Body of pancreas (tissue), 4 donors: ENCODE measurements at places on chromosomes 13 and 19. TPM values are rescaled to one million over a fixed set of nuclear protein-coding genes. Genes with fewer than 3 reads are reported as not detected.
A peak's percentile ranks its signal among the peaks of the same experiment; 100 is the strongest.

GRCh38 chr13:35489050-35489449, 12.6 kb upstream of the MAB21L1 start:
- no peak for DNase-seq

GRCh38 chr13:50441130-50441529, 402.4 kb downstream of the DLEU7 start:
- no peak for DNase-seq

GRCh38 chr19:13091400-13092157, 11.1 kb downstream of the LYL1 start:
- DNase-seq, result no peak

DNA sequence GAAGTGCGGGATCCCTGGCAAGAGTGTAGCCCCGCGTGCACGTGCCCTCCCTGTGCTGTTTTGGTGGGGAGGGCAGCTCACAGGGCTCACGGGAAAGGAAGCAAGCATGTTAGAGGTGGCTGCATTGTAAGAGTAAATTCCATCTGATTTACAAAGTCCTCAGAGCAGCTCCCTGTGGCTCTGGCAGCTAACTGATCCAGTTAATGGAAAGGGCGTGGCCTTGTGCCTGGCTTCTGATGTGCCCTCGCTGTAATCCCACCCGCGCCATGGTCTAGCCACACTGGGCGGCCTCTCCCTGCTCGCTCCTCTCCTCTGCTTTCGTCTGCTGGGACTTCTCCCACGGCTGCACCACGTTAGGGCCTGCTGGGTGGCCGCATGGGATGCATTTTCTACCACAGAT, 258.5 kb downstream of the FGF9 start:
- no peak for DNase-seq

SCAF1 gene
- total RNA-seq, result 16.1 TPM

- DNase-seq, result no peak
Measured at GRCh38 chr19:46639358-46640182, 3.6 kb upstream of the GNG8 start.

SPART gene
- total RNA-seq, result 16.1 TPM

NLRP4 gene
- total RNA-seq, result not detected

GRCh38 chr13:29905845-29906244, 55.4 kb upstream of the UBL3 start:
- DNase-seq, result peak; percentile 56

DNA sequence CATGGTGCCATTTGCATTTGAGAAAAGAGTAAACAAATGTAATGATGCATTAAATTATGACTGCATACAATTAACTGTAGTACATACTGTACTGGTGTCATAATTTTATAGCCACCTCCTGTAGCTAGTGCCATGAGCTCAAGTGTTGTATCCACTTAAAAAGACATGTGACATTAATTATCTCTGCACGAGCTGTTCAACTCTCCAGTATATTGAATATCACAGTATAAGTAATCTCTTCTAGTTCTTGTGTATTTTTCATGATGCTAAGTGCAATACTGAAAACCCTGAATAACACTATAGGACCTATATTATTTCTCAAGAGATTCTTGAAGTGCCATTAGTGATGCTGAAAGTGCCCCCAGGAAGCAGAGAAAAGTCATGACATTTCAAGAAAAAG, 387.3 kb downstream of the PCDH17 start:
- DNase-seq, result no peak

- DNase-seq, result no peak
Measured at GRCh38 chr19:41064974-41065569, 23.2 kb upstream of the CYP2A13 start.

GRCh38 chr13:19845758-19846157, 17.7 kb downstream of the ZMYM5 start:
- DNase-seq, result peak; percentile 18

DNA sequence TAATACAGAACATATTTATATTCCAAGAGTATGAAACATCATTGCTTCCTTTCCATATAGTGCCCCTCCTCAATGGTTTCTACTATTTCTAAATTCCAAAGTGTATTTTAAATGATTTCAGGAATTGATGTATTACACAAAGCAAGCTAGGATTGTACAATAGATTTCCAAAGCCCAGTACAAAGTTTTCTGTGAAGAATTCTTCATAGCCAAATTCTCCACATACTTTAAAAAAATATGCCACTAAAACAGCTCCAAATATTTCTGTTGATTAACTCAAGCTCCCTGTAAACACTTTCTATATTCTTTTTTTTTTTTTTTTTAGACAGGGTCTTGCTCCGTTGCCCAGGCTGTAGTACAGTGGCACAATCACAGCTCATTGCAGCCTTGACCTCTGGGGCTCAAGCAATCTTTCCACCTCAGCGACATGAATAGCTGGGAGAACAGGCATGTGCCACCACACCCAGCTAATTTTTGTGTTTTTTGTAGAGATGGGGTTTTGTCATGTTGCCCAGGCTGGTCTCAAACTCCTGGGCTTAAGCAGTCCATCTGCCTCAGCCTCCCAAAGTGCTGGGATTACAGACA, 50.6 kb downstream of the ELF1 start:
- DNase-seq, result no peak

GRCh38 chr13:114043421-114044053, 69.7 kb upstream of the C13orf46 start:
- DNase-seq, result peak; percentile 56

ITGBL1 gene
- total RNA-seq, result 1.3 TPM

GRCh38 chr19:28485292-28485691, 727.7 kb downstream of the UQCRFS1 start:
- DNase-seq, result no peak

GRCh38 chr13:31860002-31860401, 120.7 kb downstream of the RXFP2 start:
- DNase-seq, result no peak

- no peak for DNase-seq
Measured at GRCh38 chr19:11227195-11227886, 12.1 kb upstream of the ANGPTL8 start.

DNA sequence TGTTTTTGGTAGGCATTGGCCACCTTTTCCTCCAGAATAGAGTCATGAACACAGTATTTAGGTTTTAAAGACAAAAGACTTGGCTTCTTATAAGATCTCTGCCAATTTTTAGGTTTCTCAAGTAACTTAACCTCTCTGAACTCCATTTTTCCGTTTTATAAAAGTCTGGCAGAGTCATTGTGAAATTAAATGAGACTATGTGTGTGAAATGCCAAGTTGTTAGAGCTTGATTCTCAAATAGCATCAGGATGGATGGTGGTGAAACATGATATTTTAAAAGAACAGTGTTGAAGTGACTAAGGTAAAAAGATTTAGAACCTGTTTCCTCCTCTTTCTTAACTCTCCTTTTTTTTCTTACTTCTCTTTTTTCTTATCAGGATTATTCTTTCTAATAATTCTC, 617.7 kb upstream of the SLITRK1 start:
- no peak for DNase-seq

DNA sequence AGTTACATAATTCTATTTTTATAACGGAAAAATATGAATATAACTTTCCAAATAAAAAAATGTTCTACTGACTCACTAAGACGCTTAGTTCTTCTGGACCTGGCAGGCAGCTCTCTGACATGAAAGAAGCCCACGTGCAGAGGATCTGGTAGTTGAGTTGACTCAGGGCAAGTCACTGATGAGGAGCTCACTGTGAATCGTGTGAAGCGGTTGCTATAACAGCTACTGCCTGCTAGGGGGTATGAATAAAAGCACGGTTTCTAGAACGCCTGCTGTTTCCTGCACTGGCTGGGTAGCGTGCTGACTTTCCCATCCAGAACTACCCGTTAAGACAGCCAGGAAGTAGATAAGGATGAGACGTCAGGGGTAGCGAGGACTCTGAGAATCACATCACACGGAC, 54.7 kb upstream of the WASF3 start:
- no peak for DNase-seq

- no peak for DNase-seq
Measured at GRCh38 chr13:41740479-41740878, 220.4 kb downstream of the VWA8 start.

- no peak for DNase-seq
Measured at GRCh38 chr13:42039457-42039945, 8.9 kb upstream of the DGKH start.

- no peak for DNase-seq
Measured at GRCh38 chr19:16359964-16360363, 35.3 kb downstream of the KLF2 start.

GRCh38 chr19:24072720-24073119, 14.3 kb upstream of the ZNF254 start:
- no peak for DNase-seq

GRCh38 chr13:32417995-32418394, 9.9 kb downstream of the N4BP2L1 start:
- no peak for DNase-seq

GRCh38 chr19:34972163-34972705, 8.2 kb upstream of the ZNF792 start:
- DNase-seq, result no peak

GRCh38 chr13:42337808-42338600, 66.1 kb downstream of the AKAP11 start:
- DNase-seq, result no peak

CD22 gene
- total RNA-seq, result 0.52 TPM

LRRC63 gene
- not detected for total RNA-seq

CEACAM20 gene
- not detected for total RNA-seq

DNA sequence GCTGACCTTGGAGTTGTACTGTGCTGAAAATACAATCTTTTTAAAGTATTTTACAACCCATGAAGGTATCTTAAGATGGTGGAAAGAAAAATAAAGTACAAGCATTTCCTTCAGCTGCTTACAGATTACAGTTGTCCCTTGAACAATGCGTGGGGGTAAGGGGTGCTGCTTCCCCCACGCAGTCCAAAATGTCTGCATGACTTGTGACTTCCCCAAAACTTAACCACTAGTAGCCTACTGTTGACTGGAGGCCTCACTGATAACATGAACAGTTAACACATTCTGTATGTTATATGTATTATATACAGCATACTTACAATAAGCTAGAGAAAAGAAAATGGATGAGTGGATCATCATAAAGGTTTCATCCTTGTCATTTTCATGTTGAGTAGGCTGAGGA, 45.3 kb upstream of the ZNF599 start:
- no peak for DNase-seq

GRCh38 chr13:82412749-82413148, 1469.5 kb downstream of the SLITRK1 start:
- no peak for DNase-seq

DNA sequence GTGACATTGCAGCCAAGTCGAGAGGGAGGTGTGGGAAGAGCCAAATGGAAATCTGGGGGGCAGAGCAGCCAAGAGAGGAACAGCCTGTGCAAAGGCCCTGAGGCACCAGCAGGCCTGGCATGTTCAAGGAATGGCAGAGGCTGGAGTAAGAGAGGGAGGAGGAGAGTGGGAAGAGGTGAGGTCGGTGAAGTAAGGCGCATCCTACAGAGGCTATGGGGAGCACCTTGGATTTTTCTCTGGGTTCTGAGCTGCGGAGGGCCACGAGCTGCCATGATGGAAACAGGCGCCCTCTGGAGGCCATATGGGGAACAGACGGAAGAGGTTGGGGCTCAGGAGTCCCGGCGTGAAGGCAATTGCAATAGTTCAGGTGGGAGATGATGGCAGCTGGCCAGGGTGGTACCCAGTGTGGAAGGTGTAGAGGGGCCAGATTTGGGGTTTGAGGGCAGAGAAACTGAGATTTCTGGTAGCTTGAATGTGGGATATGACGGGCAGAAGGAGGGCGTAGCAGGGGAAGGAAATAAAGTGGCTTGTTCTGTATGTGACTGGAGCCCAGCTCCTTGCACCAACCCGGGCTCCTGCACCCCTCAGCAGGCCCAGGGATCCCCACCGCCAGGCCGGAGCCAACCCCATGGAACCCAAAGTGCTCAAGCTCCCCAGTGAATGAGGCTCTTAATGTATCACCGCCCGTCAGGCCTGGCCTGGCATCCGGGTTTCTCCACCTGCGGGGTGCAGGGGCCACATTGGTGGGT, 20.5 kb upstream of the STRN4 start:
- DNase-seq, result no peak

DPRX gene
- not detected for total RNA-seq

TGFBR3L gene
- total RNA-seq, result 9.9 TPM

DNA sequence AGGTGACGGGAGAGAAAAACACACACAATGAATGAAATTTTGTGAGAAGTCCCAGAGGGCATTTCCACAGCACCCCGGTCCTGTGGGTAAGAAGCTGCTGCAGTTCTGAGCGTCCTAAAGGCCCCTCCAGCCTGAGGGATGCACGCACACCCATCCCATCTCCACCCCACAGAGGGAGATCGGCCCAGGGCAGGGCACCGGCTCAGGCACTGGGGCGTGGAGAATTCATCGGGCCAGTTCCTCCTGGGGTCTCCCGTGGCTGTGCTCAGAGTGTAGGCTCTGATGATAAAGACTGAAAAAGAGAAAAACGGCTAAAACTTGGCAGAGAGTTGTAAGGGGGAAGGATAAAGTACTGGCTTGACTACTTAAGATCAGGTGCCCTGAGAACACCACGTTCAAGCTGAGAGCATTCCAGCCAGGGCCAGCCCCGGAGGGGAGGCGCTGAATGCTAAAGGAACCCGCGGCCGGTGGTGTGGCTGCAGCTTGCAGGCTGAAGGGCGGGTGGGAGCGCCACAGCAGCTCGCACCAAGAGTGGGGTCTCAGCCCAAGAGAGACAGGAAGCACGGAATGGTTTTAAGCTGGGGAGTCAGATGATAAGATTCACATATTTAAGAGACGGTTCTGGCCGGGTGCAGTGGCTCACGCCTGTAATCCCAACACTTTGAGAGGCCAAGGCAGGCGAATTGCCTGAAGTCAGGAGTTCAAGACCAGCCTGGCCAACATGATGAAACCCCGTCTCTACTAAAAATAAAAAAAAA, 121.9 kb upstream of the SPACA7 start:
- no peak for DNase-seq

GNG7 gene
- 5.7 TPM for total RNA-seq

NUDT15 gene
- total RNA-seq, result 4.9 TPM

FBL gene
- 90.3 TPM for total RNA-seq

- no peak for DNase-seq
Measured at GRCh38 chr19:32476032-32476350, 70.4 kb downstream of the DPY19L3 start.

DNA sequence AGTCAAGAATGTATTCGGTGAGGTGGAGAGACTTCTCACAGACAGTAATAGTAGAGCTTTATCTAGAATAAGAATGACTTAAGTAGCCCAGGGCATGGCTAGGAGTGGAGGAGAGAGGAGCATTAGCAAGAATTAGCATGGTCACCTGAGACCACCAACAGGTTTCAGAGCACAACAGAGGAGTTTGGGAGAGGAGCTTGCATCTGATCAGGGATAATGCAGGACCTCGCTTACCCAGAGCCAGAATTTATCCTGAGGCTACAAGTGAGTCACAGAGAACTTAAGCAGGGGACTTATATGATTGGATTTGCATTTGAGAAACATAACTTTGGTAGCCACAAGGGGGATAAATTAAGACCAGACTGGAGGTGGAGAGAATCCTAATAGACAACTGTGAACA, 102.1 kb upstream of the FNDC3A start:
- no peak for DNase-seq

DCT gene
- 0.33 TPM for total RNA-seq
